Foreskin melanocyte (primary cell): ENCODE measurements at places on chromosomes 6 and 20.

DNA sequence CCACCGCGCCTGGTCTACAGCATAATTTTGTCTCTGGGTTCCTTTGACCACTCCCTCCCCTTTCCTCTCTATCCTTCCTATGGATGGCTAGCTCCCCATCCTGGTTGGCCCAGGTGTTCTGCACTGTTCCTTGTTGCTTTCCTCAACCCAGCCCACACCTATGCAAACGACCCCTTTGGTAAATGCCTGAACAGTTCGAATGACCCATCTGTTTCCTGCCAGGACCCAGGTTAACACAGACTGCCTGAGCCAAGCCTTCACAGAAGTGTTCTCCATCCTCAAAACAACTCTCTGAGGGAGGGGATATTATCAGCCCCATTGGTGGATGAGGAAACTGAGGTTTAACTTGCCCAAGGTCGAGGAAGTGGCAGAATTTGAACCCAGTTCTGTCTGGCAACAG, 44.8 kb upstream of the CCDC167 start:
- DNase-seq: no peak

- no peak for DNase-seq
Observed at GRCh38 chr20:41306061-41306727, 11.3 kb downstream of the ZHX3 start.

DNA sequence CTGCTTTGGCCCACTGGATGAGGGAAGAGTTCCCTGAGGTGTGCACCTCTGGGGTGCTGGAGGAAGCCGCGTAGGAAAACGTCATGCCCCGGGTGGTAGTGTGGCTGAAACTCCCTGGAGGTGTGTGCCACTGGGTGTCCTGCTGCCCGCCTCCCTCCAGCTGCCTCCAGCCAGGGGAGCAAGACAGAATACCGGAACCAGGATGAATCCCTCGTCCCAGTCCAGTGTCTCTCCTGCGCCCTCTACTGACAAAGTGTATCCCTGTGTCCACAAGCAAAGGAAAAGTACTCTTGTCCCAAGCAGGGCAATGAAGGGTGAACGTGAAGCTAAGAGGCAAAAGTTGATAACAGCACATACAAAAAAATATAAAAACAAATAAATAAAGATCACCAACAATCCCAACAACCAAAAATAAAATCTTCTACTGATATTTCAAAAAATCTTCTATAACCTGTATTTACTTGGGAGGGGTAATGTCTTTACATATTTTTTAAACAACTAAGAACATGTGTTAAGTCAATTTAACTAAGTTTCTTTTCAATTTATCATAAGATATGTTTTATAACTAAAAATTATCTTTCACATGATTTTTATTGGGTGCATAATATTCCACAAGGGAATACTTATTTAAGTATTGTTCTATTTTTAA, 437.6 kb downstream of the MAFB start:
- DNase-seq: no peak

DNA sequence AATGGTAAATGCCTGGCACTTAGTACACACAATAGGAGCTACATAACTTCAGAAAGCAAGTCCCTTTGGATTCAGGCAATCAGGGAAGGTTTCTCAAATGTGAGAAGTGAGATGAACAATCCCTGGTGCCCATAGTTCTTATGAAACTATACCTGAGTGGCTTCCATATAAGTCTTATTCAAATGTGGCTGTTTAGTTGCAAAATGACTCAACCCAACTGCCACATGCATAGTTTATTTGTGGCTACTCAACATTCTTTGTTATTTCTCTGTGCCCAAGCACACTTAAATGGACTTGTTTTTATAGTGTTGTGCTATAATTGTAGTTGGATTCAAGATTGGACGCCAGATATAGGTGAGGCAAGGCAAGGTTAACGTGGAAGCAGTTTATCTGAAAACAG, 93.7 kb upstream of the ATXN1 start:
- no peak for DNase-seq

GRCh38 chr6:140663094-140663493, 1288.6 kb upstream of the CITED2 start:
- DNase-seq: no peak

DNA sequence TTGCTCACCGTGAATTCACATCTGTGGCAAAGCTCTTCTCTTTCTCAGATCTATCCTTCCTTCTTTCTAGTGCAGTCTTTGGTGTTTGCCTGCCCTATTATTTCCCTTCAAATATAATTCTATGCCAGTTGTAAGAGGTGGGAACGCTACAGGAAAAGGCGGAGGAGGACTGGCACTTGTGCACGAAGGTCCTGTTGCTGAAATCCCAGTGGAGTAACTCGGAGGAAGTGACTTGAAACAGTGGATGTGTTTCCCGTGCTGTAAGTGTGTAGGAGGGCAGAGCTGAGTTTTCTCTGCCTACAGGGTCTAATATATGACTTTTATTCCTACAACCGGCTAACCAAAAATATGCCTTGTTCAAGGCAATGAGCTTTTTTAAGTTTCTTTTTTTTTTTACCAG, 754.8 kb downstream of the QKI start:
- no peak for DNase-seq

DNA sequence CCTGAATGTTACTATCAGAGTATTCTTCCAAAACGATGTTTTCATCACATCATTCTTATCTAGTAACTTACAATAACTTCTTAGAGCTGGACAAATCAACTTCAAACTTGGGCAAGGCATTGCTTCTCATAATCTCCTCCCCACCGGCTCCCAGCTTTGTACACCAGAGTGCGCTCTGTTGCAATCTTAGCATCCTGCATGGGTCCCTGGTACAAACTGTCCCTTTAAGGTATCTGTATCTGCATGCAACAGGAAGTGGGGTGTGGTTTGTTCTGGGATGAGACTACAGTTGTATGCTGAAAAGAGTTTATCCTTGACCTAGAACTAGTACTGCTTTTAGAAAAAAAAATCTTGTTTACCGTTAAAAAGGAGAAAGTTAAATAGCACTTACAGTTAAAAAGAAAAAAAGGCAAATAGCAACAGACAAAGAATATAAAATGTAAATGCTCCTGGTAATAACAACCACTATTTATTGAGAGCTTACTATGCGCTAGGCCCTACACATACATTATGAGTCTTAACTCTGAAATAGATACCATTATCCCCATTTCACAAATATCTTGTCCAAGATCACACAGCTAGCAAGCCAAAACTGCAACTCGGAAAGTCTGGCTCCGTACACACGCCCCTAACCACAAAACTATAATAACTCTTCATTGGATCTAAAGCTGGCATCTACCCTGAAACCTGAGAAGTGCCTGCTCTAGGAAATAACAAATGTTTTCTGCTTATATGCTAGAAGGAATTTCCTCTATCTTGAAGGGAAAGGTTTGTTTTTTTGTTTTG, 9.8 kb upstream of the HECA start:
- DNase-seq: peak; percentile 60

- no peak for DNase-seq
Observed at GRCh38 chr6:149164199-149164750, 153.2 kb upstream of the TAB2 start.

DNA sequence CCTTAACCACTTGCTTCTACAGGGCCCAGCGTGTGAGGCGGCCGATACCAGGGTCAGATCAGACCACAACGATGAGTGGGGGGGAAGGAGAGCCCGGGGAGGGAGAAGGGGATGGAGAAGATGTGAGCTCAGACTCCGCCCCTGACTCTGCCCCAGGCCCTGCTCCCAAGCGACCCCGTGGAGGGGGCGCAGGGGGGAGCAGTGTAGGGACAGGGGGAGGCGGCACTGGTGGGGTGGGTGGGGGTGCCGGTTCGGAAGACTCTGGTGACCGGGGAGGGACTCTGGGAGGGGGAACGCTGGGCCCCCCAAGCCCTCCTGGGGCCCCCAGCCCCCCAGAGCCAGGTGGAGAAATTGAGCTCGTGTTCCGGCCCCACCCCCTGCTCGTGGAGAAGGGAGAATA, 2.8 kb downstream of the RING1 start:
- DNase-seq: no peak

- DNase-seq: no peak
Observed at GRCh38 chr6:161413355-161413771, 139.5 kb upstream of the AGPAT4 start.

DNA sequence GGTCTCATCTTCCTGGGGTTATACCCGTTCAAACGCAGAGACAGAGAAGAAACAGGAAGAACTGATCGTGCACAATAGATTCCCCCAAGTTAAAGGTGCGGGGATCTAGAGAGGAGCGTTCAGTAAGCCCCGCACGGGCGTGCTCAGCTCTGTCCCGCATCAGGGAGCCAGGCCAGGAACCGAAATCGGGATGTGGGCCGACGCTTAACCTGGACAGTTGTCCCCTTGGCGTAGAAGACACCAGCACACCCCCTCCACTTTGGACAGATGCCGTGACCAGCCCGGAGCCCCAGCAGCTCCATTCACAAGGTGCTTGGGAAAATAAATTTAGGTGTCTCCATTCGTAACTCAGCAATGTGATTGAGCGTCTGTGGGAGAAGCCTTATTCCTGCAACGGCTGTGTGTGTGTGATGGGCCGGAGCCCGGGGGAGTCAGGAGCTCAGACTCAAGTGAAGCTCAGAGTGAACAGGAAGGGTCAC, 24.0 kb upstream of the GATA5 start:
- DNase-seq: no peak

GRCh38 chr20:35942243-35942642, 12.1 kb downstream of the SCAND1 start:
- DNase-seq: no peak

DNA sequence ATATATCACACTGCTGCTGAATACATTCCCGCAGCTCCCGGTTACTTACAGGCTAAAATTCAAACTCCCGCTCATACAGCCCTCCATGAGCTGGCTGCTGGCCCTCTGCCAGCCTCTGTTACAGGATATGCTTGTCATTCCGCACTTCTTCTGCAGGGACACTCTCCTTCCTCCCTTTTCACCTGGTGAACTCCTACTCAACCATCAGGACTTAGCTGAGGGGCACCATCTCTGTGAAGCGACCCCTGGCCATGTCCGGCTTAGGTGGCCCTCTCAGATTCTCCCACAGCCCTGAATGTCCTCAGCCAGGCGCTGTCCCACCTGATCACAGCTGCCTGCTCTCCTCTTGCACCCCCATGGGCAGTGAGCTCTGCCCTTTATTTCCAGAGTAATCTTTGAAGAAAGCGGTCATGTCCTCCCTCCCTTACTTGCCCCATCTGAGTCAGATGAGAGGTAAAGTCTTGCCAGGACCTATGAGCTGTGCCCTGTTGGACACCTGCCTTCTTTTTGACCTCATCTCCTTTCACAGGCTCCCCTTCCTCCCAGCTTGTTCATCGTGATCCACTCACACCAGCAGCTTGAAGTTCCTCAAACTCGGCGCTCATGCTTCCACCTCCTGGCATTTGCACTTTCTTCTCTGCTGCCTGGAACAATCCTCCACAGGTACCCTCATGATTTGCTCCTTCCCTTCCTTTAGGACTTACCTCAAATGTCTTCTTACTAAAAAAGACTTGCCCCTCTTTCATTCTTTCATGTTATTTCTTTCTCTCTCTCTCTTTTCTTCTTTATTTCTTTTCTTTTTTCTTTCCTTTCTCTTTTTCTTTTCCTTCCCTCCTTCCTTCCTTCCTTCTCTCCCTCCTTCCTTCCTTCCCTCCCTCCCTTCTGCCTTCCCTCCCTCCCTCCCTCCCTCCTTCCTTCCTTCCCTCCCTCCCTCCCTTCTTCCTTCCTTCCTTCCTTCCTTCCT, 5.6 kb downstream of the CYP24A1 start:
- no peak for DNase-seq

- no peak for DNase-seq
Observed at GRCh38 chr6:10175362-10175761, 239.5 kb downstream of the TFAP2A start.

DNA sequence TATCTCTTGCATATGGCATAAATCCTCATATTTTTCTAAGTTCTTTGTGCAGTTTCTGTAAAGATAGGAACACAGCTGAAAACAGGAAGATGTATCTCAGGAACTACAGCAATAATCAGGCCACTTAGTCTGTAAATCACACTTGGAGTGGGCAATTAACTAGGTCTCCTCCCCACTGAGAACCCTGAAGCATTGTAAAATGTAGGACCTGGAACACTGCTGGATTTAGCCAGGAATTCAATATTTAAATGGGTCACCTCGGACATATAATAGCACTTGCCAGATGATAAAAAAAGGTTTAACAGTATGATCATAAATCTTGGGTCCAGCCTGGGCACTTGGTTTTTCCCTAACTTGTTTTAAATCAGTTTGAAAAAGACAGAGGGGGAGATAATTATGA, 155.0 kb downstream of the GRM1 start:
- DNase-seq: no peak

DNA sequence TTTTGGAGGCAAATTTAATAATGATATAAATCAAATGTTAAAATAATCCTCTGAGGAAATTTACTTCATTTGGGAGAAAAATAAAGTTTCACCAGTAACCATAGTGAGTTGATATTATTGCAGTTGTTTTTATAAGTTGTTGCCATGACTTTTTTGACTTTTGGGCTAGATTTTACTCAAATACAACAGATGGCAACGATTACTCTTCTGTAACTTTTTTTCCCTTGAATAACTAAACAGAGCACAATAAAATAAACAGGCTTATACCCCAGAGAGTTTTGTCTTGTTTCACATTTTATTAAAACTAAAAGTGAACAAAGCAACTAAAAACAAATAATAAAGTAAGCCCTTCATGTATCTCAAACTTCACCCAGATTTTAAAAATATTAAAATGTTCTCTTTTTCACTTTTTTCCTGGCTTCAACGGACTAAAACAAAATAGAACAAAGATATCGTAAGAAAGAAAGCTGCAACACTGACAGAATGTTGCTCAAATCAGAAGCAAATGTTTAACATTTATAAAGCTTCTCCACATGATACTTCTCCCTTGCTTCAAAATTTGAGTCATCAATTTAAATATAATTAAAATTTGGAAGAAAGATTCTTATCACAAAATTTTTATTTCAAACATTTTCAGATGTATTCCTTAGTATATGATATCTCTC, 42.5 kb upstream of the BMP5 start:
- no peak for DNase-seq

GRCh38 chr6:135176464-135176863, 4.6 kb upstream of the MYB start:
- DNase-seq: no peak

DNA sequence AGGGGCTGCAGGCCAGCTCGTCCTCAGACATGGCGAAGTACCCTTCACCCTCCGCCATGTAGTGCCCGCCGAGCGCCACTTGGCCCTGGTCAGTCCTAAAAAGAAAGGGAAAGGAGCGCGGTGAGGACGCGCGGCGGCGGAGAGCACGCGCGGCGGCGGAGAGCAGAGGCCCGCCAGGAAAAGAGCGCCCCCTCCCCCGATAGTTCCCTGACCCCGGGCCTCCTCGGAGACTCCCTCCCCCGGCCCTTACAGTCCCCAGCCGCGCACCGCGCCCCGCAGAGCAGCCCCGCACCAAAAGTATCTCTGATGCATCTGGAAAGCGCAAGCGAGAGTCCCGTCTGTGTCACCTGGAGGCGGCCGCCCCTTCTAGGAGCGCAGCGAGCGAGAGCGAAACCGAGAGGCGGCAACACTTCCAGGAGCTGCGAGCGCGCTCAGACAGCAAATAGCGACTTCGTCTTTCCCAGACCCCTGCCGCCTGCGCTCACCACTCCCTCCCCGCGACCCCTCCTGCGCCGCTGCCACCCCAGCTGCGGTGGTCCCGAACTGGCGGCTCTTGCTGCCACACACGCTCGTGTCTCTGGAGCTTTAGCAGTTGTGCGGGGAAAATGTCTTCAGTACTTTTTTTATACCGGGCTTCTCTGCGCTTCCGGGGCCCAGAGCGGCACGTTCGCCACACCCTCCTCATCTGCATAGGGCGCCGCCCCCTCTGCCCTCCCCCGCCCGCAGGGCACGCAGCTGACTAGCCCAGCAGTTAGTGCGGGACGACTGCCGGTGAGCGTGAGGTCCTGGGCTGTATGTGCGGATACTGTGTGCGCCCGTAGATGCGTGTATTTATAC, at the start of gene TENT5A:
TSS of gene TENT5A (minus strand) at position 598 of the 837 bp plus-strand sequence. CDS start at position 58, 540 bp downstream.
- DNase-seq: peak; percentile 91

- no peak for DNase-seq
Observed at GRCh38 chr20:54043076-54043967, 27.1 kb downstream of the BCAS1 start.
